Daoy (cell line): ENCODE measurements at places on chromosomes 11 and 22.

DNA sequence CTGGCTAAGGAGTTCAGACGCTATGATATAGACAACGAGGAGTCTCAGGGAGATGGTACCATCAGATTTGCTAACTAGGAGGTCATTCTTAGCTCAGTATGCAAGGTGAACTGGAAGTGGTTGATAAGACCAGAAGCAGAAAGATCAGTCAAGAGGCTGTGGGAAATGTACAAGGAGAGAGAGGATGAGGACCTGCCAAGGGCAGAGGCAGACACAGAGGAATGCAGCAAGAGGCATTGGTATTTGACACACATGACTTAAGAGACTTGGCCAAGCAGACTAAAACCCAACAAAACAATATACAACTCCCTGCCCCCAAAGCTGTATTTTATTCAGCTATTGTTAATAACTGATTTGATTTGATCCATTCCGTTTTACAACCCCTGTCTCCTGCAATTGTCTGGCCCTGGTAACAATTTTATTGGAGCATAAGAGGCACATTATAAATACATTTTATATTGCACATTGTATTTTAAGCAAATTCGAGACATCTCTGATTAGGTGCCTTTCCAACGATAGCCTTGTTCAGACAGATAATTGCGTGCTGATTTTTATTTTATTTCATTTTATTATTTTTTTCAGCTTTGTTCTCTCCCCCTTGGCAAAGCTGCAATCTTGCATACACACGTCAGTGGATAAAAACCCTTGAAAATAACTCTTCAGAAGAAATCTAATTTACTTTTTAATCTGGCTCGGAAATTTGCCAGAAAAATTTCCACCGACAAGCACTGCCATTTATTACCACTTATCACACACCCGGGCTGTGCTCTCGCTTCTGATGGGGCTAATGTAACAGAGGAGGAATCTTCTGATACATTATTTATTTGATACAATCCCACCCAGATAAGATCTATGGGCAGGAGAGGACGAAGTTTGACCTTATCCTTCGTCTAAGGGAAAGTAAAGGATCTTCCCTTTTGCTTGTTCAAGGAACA, 237.8 kb downstream of the NXPE2 start:
- no peak for DNase-seq

- no peak for DNase-seq
Observed at GRCh38 chr11:29844701-29845379, 172.0 kb downstream of the KCNA4 start.

DNA sequence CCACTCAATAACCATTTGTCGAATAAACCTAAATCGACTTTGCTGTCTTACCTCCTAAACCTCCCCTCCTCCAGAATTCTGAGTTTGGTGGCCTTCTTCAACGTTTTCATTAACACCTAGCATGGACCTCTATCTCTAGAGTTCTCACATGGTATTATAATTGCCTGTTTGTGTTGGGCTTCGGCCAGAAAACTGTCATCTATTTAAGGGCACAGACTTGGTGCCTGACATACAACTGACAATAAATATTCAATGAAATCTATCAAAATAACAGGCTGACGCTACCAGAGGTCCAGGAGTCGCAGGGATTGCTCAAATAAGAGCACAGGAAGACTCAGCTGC, 687 bp downstream of the ALKBH8 start:
- no peak for DNase-seq

DNA sequence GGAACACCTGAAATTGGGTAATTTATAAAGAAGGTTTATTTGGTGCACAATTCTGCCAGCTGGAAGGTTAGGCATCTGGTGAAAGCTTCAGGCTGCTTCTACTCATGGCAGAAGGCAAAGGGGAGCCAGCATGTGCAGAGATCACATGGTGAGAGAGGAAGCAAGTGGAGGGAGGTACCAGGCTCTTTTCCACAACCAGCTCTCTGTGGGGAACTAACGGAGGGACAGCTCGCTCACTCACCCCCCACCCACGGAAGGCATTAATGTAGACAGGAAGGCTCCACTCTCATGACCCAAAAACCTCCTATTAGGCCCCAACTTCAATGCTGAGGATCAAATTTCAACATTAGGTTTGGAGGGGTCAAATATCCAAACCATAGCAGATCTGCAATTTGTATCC, 75.6 kb upstream of the ARHGAP32 start:
- DNase-seq: no peak

DNA sequence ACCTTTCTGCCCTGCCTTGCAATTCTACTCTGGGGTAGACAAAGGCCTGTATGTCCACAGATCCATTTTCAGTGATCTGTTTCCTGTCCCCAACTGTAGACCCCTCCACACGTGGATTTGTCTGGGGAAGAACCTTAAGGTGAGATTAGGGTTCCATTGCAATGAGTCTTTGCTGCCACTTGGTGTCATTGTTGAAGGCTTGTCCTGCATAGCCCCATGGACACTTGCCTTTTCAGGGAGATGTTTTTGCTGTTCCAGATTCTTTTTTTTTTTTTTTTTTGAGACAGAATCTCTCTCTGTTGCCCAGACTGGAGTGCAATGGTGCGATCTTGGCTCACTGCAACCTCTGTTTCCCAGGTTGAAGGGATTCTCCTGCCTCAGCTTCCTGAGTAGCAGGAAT, 21.8 kb downstream of the SERPING1 start:
- no peak for DNase-seq

GRCh38 chr11:73431396-73431795, 55.2 kb downstream of the RELT start:
- no peak for DNase-seq

DNA sequence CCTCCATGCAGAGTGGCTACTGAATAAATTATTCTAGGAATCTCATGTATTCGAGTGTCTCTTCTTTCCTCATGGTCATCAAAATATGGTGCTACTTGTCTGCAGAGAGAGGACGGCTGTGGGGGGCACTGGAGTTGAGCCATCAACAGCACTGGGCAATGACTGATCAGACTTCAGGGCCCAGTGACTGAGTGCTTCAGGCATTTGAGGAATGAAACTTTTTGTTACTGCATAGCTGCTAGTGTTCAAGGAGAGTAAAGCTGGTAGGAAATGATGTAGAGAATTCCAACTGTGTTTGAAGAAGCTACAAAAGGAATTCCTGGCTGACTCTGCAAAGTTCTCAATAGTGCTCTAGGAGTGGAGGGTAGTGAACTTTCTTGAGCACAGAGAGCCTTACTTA, 277.7 kb downstream of the CADM1 start:
- peak; percentile 88 for DNase-seq

DNA sequence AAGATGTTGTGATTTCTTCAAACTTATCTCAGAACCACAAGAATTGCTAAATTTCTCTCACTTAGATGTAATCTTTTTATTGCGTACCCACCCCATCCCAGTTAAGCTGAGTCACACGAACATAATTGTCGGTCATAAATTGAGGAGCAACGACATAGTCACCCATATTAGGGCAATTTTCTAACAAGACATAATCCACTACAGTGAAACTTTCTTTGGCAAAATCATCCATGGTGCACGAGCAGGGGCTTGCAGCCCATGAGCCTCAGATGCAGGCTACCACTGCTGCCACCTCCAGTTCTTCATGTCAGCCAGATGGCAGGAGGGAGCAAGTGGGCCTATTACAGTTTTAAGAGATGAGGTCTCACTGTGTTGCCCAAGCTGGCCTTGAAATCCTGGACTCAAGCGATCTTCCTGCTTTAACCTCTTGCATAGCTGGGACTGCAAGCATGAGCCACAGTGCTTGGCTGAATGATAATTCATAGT, 70.3 kb upstream of the GRK2 start:
- DNase-seq: peak; percentile 12
